ENCODE measurements at places on chromosomes 4 and X. TPM values are rescaled to one million over a fixed set of nuclear protein-coding genes. Genes with fewer than 3 reads are reported as not detected.

DNA sequence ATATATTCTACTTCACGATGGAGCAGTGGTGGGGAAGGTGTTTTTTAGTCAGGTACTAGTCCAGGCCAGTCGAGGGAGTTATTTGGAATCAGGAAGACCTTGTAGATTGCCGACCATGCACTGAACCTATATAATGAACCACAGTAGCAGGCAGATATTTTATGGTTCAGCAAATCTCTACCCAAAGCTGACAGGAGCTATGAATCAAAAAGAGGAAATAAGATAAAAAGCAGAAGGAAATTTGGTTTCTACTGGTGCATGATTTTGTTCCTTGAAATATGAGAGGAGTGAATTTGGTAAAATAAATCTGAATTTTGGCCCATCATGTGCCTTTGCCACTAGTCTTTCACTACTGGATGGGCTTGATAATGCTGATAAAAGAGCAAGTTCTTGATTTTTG lies 924.3 kb upstream of the DIAPH2 start:
- DNase-seq, result no peak

Gene PRPS2
- 119 TPM for total RNA-seq

GRCh38 chr4:5720980-5721379 lies 10.0 kb downstream of the EVC start:
- no peak for DNase-seq

Gene NKX6-1
- total RNA-seq, result not detected

DNA sequence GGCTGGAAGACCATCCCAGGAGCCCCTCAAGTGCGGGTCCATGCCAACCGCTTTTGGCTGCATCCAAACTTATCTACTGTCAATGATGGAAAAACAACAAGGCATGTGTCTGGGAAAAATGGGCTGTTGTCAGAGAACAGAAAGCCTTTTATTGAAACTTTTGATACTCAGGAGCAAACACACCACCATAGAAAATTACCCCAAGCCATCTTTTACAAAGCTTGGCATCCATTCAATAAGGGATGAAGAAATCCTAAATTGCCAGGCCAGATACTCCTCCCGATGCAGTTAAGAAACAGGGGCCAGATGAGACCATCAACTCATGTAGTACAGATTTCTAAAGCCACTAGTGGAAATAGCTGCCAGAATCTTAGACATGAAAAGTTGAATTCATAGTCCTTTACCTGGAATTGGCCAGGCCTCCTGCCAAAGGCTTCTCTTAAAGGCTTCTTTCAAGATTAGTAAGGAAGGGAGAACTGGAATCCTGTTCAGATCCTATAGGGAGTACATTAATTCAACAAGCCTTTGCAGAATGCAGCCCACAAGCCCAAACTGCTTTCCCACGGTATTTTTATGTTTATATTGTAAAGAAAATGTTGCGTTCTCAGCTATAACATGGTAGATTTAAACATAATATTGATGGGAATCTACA lies 145.4 kb upstream of the MAP3K15 start:
- no peak for DNase-seq

DNA sequence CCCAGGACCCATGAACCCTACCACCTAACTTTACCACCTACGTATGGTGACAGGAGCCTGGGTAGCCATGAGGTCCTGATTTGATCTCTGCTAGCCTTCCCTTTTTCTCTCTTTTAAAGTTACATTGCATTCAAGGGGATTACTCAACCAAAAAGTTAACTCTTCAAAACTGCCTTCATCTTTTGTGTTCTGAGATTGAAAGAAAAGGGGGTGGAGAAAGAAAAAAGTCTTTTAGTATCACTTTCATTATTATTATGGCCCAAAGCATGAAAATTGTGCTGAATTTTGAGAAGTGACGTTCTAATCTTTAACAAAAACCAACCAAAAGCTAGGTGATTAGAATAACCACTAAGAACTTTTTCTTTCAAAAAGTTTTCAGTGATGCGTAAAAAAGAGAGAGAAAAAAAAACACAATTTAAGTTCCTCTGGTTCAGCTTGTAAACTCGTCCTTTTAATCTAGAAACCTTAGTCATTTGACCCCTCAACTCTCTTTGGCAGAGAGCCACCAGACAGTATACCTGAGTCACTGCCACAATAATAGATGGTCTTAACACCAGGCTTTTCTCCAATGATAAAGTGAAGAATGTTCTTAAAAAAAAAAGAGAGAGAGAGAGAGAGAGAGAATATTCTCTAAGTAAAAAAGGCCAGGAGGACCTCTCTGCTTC lies 347.4 kb upstream of the FGF13 start:
- DNase-seq, result no peak

Gene CSAG1
- not detected for total RNA-seq

- no peak for DNase-seq
Measured at GRCh38 chr4:89563431-89563830, 255.8 kb upstream of the GPRIN3 start.

- no peak for DNase-seq
Measured at GRCh38 chr4:159582685-159583084, 479.8 kb downstream of the RAPGEF2 start.

DNA sequence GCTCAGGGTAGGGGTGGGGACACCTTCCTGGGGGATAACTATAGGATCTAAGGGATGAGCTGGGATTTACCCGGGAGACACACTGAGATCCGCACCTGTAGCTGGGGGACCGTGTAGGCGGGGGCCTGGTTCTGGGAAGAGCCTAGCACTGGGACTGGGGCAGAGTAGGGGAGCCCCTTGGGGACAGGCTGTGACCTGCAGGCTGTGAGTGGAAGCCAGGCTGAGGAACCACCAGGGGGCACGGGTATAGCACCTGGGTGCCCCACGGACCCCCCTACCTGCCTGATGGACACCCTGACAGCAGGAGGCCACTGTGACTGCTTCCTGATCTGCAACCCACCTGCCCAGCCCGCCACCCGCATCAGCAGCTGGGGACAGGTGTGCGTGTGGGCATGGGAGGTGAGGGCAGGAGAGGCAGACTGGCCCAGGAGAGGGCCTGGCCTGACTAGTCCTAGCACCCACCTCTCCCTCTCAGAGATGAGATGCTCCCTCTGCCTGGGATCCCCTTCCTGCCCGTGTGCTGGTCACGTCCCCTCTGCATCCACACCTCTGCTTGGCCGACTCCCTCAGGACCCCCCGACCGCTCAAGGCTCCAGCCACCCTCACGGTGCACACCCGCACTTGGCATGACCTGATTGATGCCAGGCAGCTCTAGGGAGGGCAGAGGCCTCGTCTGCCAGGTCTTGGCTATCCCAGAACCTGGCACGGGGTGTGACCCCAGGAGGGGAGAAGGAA lies 94.2 kb upstream of the NKX1-1 start:
- DNase-seq, result peak; percentile 47

DNA sequence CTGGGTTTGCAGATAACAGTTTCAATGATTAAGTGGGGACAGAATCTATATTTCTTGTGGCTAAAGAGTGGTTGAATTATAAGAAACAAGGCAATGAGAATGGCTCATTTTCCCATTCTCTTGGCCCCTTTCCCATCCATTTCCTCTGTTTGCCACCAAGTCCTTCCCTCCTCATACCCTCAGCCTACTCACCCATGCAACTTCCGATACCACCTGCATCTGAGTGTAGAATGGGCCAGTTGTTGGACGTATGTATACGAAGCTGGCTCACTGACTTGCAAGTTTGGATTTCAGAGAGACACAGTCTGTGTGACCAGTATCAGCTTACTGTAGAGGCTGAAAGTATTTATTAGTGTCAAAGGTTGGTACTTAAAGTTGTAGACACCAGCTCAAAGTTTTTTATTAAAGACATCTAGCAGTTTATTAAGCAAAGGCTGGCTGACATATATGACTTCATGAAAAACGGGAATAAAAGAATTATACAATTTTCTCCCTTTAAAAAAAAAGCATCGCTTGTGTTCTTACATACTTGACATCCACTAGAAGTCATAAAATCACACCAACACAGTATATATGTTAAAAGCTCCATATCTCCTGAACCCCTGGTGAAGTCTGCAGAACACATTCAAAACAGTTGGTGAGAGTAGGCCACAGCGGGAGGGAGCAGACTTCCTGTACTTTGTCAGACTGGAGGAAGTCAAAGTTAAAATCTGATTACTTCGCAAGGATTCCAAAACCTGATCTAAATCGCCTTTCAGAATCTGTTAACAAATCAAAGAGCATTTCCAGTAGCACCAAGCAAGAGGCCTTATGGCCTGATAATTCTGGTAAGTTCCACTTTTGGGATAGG lies 22.4 kb upstream of the STIM2 start:
- no peak for DNase-seq

GRCh38 chrX:120564925-120565324 lies 4.2 kb upstream of the CUL4B start:
- no peak for DNase-seq

Gene STK26
- total RNA-seq, result 8.6 TPM

- DNase-seq, result no peak
Measured at GRCh38 chr4:171334549-171334948, 478.7 kb upstream of the GALNTL6 start.

- no peak for DNase-seq
Measured at GRCh38 chr4:145884775-145885174, 53.8 kb downstream of the ZNF827 start.

DNA sequence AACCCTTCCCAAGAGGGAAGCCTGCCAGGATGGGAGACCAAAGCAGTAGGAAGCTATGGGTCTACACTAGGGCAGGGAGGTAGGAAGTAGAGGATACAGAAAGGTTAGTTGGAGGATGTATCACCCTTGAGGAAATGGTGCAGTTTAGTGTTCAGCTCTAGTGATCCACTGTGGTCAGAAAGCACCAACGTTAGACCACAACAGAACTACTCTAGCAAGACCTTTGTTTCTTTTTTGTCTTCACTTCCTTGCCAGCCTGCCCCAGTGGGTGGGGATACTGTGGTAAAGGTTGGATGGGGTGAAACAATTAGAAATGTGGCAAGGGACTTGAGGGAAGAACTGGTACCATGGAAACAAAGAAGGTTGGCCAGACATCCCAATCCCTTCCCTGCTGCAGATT lies 83.3 kb downstream of the DDIT4L start:
- DNase-seq, result no peak

DNA sequence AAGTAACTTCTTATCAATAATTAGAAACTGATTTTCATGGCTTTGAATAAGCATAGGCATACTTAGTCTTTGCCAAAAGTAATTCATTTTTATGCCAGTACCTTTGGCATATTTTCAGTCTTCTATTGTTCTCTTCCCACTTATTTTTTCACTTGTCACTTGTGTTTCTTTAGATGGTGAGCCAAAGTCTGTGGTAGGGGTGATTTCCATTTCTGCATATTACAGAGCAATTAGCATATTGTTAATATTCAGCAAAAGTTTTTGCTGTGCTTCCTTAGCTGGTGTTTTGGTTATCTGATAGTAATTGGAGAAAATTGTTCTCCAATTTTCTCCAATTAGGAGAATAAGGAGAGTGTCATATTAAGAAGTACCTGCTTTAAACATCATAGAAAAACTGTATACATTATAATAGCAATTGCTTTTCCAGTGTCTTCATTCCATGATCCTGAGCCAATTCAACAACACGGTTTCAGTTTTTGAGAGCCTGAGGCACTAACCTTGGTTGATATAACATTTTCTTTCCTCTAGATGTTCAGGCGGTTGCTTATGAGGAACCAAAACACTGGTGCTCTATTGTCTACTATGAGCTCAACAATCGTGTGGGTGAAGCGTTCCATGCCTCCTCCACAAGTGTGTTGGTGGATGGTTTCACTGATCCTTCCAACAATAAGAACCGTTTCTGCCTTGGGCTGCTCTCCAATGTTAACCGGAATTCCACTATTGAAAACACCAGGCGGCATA lies 64.7 kb downstream of the SMAD1 start:
- DNase-seq, result no peak

Gene F9
- not detected for total RNA-seq

DNA sequence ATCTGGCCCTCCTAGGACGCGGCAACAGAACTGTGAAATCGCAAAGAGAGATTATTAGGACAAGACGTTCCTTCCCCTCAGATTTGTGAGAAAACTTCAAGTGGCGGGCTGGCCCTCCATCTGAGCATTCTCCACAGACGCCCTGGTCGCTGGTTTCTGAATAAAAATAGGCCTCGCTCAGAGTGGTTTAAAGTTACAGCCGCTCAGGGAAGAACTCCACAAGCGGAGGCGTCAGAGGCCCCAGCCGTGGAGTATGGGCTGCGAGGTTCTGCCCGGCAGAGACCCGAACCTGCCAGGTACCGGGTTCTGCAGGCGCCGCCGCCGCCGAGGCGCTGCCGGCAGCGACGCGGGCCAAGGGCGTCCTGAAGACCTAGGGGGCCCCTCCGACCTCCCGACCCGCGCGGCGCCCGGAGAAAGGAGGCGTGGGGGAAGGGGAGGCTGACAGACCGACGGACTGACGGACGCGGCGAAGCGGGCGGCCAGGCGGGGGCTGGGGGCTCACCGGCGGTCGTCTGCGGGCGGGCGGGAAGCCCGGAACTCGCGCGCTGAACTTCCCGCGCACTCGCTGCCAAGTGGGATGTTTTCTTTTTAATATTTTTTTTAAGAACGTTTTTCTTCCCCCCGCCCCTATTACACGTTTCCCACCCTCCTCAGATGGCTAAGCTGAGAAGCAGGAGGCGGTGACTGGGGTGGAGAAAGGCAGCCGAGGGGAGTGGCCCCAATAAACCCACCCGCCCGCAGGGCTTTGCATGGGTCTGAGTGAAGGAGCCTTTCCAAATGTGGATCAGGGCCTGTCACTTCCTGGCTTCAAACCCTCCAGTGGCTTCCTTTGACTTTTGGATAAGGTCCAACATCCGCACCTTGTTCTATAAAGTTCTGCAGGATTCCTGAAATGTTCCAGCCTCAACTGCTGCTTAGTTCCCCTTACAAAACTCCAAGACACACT lies at the start of gene PABPC4L:
PABPC4L (minus strand) TSS at position 574 of the 946 bp plus-strand sequence. CDS start 770 bp downstream, outside the sequence.
- no peak for DNase-seq

DNA sequence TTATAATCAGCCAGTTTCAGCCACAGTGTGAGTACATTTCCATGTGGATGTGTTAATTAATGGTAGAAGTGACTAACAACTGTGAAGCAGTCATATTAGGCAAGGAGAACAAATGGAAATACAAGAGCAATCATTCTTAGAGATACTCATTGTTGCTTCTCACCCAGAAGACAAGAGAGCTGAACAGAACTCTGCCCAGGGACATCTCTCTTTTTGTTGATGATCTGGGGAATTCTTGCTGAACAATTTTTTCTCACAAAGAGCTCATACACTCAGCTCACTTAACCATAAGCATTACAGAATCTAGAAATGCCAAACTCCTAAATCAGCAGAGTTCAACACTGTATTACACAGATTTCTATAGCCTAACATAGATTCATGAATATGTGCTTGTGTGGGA lies 150.1 kb downstream of the COMMD8 start:
- no peak for DNase-seq

Gene MAGEA11
- total RNA-seq, result not detected

Gene COX18
- 15.0 TPM for total RNA-seq

DNA sequence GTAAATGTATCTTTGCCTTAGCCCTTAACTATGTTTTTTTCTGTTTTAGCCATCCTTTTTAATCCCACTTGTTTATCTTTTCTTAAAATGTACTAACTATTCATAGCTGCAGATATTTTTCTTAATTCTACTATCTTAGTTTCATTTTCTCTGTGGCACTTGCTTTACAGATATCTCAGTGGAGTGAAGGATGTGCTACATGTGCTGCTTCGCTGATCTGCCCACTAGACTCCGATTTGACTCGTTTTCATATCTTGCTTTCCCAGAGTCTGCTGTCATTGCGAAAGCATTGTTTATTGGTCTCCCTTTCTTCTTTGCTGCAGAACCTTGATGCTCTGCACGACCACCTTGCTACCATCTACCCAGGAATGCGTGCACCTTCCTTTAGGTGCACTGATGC lies 30.6 kb downstream of the GUCY1B1 start:
- no peak for DNase-seq

Gene ODAPH
- not detected for total RNA-seq

Gene MND1
- total RNA-seq, result not detected

GRCh38 chr4:169062897-169063244 lies 52.8 kb upstream of the CBR4 start:
- no peak for DNase-seq
